ENCODE measurements at places on chromosomes 12 and 14.

- no peak for DNase-seq
Measured at GRCh38 chr12:128745772-128746689, 77.7 kb downstream of the SLC15A4 start.

- DNase-seq = no peak
Measured at GRCh38 chr12:51907856-51908425, 637 bp downstream of the ACVRL1 start.

DNA sequence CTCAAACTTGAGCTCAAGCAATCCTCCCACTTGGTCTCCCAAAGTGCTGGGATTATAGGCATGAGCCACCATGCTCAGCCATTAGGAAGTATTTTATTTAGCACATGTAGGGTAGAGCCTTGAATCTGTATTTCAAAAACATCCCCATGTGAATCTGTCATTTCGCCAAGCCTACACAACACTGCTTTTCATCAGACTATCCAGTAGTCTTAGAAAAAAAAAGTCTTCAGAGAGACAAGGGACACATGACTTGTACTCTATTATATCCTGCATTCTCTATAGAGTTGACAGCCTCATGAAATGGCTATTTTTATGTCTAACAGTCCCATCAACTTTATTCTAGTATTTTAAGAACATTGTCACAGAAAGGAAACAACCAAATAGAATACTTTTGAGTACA lies 35.4 kb downstream of the TM7SF3 start:
- DNase-seq = no peak

- DNase-seq = no peak
Measured at GRCh38 chr14:21298358-21298757, 18.5 kb downstream of the RPGRIP1 start.

All from AG04449 (cell line).